Stimulated activated CD8-positive, alpha-beta memory T cell treated with anti-CD3 and anti-CD28 coated beads, Interleukin-7, amount 100 ng/mL, for 24 hours (primary cell): ENCODE measurements at places on chromosomes 3 and 15.

DNA sequence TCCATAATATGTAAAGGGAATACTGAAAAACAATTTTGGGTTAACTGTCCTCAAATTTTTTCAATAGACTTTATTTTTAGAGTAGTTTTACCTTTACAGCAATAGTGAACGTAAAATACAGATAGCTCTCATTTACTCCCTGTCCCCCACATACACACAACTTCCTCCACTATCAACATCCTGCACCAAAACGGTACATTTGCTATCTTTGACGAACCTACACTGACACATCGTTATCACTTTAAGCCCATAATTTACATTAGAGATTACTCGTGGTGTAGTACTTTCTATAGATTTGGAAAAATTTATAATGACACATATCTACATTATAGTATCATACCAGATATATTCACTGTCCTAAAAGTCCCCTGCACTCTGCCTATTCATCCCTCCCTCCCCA is 16.9 kb upstream of the P2RY1 start:
- no peak for DNase-seq

- DNase-seq: no peak
These were observed 7.7 kb downstream of the SNX4 start for GRCh38 chr3:125512135-125512920.

DNA sequence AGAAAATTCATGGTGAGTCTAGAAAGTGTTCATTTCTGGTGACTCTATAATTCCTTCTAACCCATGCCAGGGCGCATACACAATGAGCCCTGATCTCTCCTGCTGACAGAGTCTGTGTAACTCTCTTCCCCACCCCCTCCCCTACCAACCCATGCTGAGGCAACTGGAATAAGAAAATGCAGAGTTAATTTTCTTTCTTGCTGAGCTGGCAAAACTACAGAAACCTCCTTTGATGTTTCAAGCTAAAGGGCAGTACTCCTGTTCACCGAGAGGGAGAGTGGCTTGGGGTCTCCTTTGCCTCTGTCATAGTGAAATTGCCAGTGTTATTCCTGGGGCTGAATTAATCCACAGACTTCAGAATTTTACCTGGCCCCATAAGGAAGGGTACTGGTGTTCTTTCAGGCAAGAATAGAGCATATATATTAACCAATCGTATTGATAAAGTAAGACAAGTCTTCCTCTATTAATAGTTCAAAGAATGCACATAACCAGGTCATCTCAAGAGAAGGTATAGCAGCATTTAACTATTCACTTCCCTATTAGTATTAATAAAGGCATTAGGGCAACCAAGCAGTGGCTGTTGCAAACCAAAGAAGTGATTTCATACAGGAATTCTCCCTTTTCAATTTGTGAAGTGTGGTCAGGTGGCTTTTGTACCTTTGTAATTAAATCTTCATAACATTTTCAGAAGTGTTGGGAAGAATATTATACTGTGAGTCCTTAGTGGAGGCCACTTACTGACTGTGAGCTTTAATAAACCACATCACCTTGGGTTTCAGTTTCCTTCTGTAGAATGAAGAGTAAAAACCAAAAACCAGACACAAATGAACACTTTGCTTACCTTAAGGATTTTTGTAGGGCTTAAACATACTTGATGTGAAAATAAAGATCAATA is 4.1 kb downstream of the GAP43 start:
- no peak for DNase-seq

GRCh38 chr15:74300057-74300795 is 64.1 kb downstream of the CCDC33 start:
- no peak for DNase-seq

GRCh38 chr3:171358181-171358880 is 101.9 kb downstream of the TNIK start:
- no peak for DNase-seq

DNA sequence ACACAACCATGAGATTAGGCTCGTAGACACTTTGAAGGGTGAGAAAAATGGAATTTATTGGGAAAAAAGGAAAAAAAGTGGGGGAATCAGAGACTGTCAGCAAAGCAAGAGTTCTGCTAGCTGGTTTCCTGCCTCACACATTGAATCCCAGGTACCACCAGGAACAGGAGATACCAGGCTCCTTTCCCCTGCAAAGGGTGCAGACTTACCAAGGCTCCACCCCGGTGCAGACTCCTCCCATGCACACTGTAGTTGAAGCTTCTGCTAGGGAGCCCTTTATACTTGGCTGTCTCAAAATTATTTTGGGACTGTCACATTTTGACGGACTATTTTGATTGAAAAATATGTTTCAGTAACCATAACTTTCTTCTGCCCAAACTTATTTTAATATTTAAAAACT is 819.9 kb upstream of the GBE1 start:
- no peak for DNase-seq

DNA sequence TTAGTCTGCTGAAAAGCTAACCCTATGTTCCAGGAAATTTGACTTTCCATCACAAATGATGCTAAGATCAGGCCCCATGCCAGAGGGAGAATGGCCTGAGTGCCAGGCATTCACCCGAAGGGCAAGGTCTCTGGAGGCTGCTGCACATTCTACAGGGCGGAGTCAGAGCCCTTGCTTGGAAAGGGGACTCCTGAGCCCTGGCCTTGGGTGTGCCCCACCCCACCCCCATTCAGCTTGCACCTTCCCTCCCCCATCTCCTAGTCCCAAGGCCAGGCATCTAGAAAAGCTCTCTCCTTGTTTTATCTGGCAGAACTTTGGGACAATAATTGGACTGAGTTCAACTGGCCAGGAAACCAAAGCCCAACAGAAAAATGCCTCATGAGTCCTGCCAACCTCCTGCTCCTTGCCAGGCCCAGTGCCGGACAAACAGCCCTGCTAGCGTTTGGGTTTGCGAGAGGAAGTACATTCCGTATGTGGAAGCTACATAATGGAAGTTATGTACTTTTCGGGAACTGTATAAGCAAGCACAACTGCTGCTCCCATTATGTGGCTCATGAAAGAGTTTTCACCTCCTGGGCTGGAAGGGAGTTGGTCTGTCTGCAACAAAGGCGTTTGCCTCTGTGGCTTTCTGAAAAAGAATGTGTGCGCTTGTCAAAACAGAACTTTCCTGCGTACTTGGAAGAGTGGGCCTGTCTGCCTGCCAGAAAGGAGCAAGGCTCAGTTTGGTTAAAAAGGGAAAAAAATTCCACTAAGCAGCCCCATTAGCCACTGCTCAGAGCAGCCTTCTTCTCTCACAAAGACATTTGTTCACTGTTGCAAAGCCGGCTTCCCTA is 321.5 kb upstream of the CTNNB1 start:
- DNase-seq: no peak

DNA sequence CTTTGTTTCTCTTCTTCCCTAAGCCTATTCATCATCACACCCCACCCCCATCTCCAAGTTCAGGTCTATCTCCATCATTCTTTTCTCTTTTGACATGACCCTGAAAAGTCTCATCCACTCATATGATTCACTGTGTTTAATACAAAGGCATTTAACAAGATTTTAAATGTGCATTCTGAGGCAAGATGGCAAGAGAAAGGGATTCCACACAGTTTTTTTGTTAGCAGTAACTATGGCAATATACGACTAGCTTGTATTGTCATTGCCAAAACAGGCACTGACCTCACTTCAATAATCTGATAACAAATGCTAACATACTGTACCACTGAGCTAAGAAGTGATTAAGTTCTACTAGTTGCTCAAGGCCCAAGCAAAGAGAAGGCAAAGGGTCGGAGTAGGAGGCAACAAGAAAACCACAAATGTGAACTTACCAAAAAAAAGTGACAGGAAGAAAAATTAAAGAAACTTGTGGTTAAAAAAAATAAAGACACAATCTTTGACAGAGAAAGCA is 53.2 kb downstream of the FBN1 start:
- DNase-seq: no peak

DNA sequence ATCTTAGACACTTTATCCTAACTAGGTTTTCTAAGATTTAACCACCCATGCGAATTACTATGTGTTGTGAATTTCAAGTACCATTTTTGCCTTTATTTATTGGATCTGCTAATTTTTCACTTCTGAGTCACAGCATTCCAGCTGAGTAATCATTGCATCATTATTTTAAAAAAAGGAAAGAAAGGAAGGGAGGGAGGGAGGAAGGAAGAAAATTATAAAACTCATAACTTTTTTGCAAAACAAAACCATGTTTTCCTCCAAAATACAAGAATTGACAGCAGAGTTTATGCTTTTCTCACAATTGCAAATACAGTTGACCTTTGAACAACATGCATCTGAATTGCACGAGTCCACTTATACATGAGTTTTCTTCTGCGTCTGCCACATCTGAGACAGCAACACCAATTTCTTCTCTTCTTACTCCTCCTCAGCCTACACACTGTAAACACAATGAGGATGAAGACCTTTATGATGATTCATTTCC is 651.4 kb upstream of the NECTIN3 start:
- DNase-seq: no peak

DNA sequence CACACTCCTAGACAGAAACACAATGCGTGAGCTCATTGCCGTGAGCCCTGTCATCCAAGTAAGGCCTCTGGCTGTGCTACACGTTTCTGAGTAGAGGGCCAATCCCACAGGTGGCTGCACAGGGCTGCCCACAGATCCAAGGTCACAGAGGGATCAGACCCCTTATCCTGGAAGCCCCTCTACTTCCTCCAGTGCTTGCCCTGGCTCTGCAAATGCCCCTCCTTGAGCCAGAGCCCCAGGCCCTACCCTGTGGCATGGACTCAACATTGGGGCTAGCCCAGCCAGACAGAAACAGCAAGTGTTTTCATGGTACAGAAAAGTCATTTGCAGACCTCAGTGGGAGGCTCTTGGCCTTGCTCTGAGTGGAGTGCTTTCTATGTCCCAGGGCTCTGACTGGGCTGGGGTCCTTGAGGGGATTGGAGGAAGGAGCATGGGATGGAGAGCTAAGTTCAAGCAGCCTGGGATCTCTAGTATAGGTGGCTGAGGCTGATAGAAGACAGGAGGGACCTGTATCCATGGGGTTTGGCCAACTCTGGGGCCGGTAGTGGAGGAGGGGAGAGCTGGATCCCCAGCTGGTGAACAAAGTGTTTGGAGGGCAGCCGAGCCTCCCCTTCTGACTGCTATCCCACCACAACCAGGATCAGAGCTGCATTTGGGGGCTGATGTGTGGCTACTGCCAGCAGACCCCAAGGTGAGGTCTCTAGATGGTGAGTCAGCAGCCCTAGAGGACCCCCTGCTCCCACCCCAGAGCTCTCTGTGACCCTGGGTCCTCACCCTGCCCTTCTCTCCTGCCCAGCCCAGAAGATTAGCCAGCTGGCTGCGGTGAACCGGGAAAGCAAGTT is 38.7 kb downstream of the GOLGA6A start:
- no peak for DNase-seq

DNA sequence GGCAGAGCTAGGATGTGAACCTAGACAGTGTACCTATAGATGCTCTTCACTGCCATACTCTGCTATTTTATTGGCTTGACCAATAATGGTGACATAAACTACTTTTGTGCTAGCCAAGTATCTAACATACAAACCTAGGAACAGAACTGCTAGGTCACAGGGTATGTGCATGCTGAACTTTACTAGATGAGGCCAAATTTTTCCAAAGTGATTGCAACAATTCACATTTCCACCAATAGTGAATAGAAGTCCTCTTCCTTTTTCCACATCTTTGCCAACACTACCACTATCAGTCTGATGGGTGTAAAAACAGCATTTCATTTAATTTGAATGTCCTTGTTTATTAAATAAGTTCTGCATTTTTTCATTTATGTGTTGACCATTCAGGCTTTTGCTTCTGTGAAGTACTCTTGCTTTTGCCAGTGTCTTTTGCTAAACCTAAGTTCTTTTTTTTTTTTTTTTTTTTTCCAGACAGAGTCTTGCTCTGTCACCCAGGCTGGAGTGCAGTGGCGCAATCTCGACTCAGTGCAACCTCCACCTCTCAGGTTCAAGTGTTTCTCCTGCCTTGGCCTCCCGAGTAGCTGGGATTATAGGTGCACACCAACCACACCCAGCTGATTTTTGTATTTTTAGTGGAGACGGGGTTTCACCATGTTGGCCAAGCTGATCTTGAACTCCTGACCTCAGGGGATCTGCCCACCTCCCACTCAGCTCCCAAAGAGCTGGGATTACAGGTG is 54.1 kb downstream of the DCAF1 start:
- no peak for DNase-seq
